NCI-H1417 treated with DMSO at 0.1 percent for 48 hours (cell line): ENCODE measurements at places on chromosomes 13 and 19.
A peak's percentile ranks its signal among the peaks of the same experiment; 100 is the strongest.

DNA sequence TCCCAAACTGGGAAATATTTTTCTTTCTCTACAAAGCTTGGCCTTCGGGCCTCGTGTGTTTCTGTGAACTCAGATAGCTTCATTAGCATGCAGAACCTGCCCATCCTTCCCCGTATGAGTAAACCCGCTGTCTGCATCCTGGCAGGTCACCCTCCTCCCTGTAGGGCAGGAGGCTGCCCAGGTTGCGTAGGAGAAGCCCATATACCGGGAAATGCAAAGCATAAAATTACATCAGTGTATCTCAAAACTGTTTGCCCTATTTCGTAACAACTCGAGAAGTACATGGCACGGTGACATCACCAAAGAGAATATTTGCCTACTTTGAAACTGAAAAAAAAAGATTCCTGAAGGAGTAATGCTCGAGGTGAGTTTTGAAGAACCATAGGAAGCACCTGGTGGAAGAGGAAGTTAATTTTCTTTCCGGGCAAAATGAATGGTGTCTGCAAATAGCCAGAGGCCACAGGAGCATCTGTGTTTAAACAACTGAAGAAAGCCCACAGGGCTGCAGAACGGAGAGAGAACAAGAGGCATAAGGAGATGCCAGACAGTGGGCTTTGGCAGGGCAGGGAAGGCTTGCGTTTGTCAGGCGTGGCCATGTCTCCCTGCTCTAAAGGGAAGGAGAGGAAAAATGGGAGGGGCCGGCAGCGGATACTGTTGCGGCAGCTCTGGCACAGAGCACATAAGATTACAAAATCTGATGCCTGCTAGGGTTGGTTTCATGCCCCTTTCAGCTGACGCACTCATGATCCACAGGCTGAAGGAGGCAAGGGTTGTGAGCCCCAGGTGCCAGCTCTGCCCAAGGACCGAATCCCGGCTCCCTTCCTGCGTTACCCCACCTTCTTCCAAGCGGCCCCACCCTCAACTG, 81.4 kb downstream of the IRS2 start:
- peak; percentile 21 for DNase-seq

DNA sequence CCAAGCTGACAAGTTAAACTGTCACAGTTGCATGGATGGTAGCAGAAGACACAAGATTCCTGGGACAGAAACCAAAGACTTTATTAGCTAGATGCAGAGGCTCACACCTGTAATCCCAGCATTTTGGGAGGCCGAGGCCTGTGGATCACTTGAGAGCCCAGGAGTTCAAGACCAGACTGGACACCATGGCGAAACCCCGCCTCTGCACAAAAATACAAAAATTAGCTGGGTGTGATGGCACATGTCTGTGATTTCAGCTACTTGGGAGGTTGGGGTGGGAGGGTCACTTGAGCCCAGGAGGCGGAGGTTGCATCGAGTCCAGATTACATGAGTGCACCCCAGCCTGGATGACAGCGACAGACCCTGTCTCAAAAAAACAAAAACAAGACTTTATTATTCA, 346.6 kb downstream of the IRS2 start:
- no peak for DNase-seq

DNA sequence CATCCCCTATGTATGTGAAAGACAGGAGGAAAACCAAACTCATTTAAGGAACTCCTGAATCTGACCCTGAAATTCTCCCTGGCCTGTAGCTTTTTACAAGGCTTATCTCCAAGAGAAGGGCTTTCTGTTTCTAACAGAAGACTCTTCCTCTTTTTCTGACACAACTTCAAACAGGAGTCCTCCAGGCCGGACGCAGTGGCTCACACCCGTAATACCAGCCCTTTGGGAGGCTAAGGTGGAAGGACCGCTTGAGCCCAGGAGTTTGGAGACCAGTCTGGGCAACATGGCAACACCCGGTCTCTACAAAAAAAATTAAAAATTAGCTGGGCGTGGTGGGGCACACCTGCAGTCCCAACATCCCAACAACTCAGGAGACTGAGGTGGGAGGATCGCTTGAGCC, 41.9 kb downstream of the CARS2 start:
- no peak for DNase-seq

DNA sequence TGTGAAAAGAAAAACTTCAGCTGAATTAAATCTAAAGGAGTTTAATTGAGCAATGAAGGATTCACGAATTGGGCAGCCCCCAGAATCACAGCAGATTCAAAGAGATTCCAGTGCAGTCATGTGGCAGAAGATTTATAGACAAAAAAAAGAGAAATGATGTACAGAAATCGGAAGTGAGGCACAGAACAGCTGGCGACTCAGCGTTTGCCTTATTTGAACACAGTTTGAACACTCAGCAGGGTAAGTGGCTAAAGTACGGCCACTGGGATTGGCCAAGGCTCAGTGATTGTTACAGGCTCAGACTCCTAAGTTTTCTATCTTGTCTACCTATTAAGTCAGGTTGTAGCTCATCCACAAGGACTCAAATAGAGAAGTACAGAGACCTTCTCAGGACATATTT, 11.6 kb upstream of the CFAP97D2 start:
- no peak for DNase-seq

DNA sequence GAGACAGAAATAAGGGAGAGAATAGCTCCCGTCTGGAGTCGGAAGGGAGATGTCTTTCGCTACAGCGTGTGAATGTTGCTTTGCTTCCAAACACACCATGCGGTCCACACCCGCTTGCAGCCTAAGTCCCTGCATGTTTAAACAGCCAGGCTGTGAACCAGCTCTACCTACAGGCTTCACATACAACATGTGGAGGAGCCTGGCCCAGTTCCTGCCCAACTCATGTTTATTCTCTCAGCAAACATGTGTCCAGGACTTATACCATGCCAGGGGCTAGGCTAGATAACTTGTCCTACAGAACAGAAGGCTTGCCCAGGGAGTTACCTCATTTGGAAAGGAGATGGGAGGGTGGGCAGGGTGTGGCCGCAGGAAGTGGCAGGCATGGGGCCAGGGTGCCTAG, 181.5 kb downstream of the FOXO1 start:
- no peak for DNase-seq

- DNase-seq = no peak
These were observed 45.6 kb downstream of the ANKRD10 start for GRCh38 chr13:110869231-110869804.

DNA sequence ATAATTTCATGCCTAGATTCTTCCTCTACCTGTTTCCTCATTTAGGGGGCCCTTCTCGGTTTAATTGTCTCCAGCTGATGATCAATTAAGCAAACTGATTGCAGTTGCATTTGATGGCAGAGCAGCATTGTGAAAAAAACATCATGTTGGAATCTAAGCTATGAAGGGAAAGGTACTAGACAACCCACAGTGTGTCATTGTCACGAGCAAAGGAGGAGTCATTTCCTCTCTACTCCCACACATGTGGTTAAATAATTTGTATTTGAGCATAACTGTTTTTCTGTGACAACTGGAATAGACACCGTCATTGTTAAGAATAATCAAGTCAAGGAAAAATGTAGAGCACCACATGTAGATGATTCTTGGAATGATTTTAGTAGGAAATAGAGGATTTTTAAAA, 240.3 kb downstream of the DCT start:
- no peak for DNase-seq

GRCh38 chr19:39207293-39207836, 3.3 kb upstream of the SYCN start:
- DNase-seq = no peak

DNA sequence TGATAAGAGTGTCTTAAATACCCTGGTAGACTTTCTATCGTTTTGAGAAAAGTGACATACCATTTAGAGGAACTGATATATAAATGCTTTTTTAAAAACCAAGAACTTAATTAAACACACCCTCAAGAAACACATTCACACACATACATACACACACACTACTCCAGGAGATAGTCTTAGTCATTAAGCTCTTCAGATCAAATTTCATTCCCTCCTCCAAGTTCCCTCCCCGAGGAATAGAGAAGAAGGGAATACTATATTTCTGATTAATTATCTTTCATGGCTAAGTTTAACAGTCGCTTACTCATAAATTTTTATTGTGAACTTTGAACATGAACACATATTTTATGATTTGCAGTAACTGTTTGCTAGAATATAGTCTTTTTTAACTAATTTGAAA, 1109.5 kb downstream of the SLITRK1 start:
- DNase-seq = no peak

GRCh38 chr13:46624821-46625220, 71.9 kb downstream of the LRCH1 start:
- DNase-seq = no peak

GRCh38 chr13:101931186-101931585, 470.7 kb downstream of the FGF14 start:
- DNase-seq = no peak

DNA sequence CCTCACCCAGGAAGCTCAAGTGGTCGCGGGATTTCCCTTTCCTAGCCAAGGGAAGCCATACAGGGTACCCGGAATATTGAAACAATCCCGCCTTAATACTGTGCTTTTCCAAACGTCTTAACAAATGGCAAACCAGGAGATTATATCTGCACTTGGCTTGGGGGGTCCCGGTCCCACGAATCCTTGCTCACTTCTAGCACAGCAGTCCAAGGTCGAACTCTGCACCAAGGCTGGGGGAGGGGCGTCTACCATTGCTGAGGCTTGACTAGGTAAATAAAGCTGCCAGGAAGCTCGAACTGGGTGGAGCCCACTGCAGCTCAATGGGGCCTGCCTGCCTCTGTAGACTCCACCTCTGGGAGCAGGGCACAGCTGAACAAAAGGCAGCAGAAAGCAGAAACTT, 1644.8 kb downstream of the PCDH9 start:
- no peak for DNase-seq
